ENCODE measurements at places on chromosomes 1 and 21. TPM values are rescaled to one million over a fixed set of nuclear protein-coding genes. Genes with fewer than 3 reads are reported as not detected.

DNA sequence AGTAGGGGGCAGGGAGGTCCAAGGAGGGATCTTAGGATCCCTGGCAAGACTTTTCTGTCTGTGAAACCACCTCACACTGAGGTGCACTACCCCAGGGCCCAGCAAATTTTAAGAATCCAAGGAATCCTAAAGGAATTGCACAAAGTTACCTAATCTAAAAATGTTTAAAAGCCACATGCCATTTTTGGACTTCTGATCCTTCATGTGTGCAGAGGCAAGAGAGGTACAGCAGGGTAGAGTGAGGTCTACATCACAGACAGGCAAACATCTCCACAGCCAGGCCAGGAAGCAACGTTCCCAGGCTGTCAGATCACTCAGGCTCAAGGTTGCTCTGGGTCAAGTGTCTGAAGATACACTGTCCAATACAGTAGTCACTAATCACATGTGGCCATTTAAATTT is 324.6 kb upstream of the DUSP10 start:
- H3K27ac ChIP-seq = no peak overlapping the region
- no peak overlapping the region for H3K4me3 ChIP-seq
- no peak for DNase-seq
- H3K36me3 ChIP-seq = peaks cover 1% of the 10 kb centered on the region

- no peaks in the 10 kb centered on the region for H3K27me3 ChIP-seq
- H3K27ac ChIP-seq = no peak overlapping the region
- no peak overlapping the region for H3K4me3 ChIP-seq
Observed at GRCh38 chr1:81424061-81424460, 376.7 kb upstream of the ADGRL2 start.

DNA sequence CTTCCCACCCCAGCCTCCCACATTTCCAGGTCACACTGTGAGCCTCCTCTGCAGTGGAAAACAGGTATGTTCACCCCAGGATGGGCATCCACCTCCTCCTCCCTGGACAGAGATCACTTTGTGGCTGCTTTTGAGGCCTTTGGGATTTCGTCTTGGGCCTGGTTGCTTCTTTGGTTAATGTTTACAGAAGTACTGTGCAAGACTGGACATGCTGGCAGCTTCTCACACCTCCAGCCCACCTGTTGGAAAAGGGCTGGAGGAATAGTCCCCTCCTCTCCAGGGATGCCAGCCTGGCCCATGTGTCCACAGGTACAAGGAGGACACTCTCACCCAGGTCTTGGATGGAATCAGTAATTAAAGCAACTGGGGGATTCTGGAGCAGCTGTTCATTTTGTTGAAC is 56.1 kb downstream of the KAZN start:
- H3K4me1 ChIP-seq = no peaks in the 10 kb centered on the region
- no peaks in the 10 kb centered on the region for H3K36me3 ChIP-seq
- no peak overlapping the region for H3K4me3 ChIP-seq
- DNase-seq = no peak
- H3K27me3 ChIP-seq = no peaks in the 10 kb centered on the region

GRCh38 chr1:56199061-56199460 is 380.3 kb downstream of the PLPP3 start:
- no peaks in the 10 kb centered on the region for H3K36me3 ChIP-seq
- no peaks in the 10 kb centered on the region for H3K4me1 ChIP-seq
- H3K4me3 ChIP-seq = no peak overlapping the region
- no peak overlapping the region for H3K27ac ChIP-seq
- no peaks in the 10 kb centered on the region for H3K27me3 ChIP-seq

- peaks cover 15% of the 10 kb centered on the region for H3K27me3 ChIP-seq
- H3K27ac ChIP-seq = no peak overlapping the region
- DNase-seq = peak; percentile 71
- no peaks in the 10 kb centered on the region for H3K4me1 ChIP-seq
Observed at GRCh38 chr1:20376880-20377494, 86.3 kb downstream of the VWA5B1 start.

DNA sequence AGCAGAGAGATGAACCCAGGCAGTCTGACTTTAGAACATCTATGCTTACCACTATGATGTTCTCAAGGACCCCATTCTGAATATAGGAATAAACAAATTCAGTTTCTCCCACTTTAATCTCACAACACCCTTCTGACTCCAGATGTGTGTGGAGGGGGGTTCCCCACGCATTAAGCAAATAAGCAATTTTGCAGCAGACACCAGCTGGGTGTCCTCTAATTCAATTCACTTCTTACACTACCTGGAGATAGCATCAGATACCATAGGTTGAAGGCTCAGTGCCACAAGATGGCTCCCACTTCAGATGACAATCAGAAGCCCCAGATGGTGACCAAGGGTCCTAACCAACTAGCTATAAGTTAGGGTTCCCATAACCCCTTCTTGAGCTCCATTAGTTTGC is 30.3 kb upstream of the CEP350 start:
- H3K27ac ChIP-seq = no peak overlapping the region
- no peak overlapping the region for H3K4me3 ChIP-seq
- no peaks in the 10 kb centered on the region for H3K27me3 ChIP-seq
- DNase-seq = no peak
- peaks cover 11% of the 10 kb centered on the region for H3K36me3 ChIP-seq

- H3K4me1 ChIP-seq = no peaks in the 10 kb centered on the region
- no peak overlapping the region for H3K27ac ChIP-seq
- no peak overlapping the region for H3K4me3 ChIP-seq
- H3K36me3 ChIP-seq = no peaks in the 10 kb centered on the region
- peaks cover 24% of the 10 kb centered on the region for H3K27me3 ChIP-seq
- DNase-seq = no peak
Observed at GRCh38 chr21:41338455-41338854, 21.9 kb downstream of the FAM3B start.

OLIG2 gene
- total RNA-seq = not detected

THEM5 gene
- not detected for total RNA-seq

KRTAP12-2 gene
- total RNA-seq = not detected
